ENCODE measurements at places on chromosomes 16 and 17.
A peak's percentile ranks its signal among the peaks of the same experiment; 100 is the strongest.

DNA sequence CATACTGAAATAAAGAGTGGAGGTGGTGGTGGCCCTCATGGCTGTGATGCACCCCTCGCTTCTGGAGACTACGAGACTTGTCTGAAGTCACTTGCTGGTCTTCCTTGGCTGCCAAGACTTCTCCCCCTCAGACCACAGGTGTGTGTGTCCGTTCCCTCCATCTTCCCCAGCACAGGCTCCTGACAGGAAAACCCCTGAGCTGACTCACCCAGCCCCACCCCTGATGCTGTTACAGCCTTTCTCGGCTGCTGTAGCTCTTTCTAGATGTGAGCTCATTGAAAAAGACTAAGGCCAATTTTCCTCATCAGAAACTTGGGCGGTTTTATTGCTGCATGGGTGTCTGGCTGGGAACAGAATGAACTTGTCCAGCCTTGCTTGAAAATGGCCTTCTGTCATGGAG is 296.9 kb downstream of the TMEM114 start:
- DNase-seq, result no peak

DNA sequence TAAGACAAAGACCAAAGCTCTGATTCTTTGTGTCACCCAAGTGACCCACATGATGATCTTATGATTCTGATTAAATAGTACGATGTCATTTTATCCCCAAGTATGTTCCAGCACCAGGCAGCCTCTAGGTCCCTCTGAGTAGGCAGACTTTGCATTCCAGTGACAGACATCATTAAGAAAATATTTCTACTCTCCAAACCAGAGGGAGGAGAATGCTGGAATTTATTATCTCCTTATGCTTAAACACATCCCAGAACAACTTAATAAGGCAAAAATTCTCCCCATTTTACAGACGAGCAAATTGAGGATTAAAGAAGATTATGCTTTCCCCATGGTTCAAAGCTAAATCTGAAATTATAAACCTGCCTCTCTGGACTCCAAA is 192.8 kb upstream of the CDH11 start:
- no peak for DNase-seq

GRCh38 chr16:64478252-64478906 is 643.5 kb downstream of the CDH11 start:
- no peak for DNase-seq

- no peak for DNase-seq
Measured at GRCh38 chr17:55527540-55528118, 16.4 kb upstream of the SMIM36 start.

DNA sequence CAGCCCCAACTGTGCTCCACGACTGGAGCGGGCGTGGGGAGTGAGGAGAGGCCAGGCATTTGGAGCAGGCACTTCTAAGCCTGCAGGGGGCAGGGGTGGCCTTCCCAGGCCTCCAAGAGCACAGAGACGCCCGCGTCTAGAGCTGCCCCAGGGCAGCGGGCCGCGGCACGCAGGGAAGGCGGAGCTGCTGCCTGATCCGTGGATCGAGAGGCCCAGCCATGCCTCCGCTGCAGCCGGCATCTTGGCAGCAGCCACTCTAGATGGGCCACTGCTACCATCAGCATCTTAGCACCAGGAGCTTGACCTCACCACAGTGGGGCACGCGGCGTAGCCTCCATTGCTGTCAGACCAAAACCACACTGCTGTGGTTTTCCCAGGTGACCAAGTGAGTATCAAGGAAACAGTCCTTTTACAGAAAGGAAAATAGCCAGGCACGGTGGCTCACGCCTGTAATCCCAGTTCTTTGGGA is 20.4 kb upstream of the WDR45B start:
- DNase-seq, result peak; percentile 83

DNA sequence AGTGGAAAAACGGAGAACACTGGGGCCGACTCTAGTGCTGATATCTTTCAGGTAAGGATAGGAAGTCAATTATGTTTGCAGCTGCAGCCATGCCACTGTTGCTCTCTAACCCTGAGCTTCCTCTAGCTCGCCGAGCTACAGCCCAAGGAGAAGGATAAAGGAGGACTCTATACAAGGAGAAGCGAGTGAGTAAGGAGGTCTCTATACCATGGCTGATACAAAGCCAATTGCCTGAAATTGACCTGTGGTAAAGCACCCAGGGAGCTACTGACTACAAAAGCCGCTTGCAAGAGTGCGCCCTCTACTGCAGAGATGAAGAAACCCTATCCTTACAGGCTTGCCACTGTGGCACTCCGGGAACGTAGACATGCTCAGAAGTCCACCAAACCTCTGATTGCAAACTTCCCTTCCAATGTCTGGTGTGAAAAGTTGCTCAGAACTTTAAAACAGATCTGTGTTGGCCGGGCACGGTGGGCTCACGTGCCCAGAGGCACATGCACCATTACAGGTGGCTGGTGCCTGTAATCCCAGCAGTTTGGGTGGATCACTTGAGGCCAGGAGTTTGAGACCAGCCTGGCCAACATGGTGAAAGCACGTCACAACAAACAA is 10.8 kb upstream of the SLC46A1 start:
- peak; percentile 69 for DNase-seq

GRCh38 chr16:87387942-87388817 is 4.0 kb upstream of the MAP1LC3B start:
- DNase-seq, result peak; percentile 86

DNA sequence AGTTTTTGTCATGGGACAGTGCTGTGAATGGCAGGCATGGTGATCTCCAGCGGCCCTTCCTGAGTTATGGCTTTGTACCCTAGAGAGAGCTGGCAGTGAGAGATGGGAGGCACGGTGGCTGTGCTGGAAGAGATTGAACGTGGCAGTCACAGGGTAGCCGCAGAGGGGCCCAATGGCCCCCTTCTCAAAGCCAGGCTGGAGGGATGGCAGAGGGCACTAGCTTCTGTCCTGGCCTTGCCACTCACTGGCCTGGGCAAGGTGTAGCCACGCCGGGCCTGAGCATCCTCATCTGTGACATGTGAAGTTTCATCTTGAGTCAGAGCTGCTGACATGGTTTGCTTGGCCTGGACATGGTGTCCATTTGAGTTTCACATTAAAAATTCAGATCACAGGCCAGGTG is 3.9 kb upstream of the ATP2A1 start:
- DNase-seq, result no peak

GRCh38 chr16:29664091-29664921 is 1.3 kb downstream of the SPN start:
- DNase-seq, result peak; percentile 46

DNA sequence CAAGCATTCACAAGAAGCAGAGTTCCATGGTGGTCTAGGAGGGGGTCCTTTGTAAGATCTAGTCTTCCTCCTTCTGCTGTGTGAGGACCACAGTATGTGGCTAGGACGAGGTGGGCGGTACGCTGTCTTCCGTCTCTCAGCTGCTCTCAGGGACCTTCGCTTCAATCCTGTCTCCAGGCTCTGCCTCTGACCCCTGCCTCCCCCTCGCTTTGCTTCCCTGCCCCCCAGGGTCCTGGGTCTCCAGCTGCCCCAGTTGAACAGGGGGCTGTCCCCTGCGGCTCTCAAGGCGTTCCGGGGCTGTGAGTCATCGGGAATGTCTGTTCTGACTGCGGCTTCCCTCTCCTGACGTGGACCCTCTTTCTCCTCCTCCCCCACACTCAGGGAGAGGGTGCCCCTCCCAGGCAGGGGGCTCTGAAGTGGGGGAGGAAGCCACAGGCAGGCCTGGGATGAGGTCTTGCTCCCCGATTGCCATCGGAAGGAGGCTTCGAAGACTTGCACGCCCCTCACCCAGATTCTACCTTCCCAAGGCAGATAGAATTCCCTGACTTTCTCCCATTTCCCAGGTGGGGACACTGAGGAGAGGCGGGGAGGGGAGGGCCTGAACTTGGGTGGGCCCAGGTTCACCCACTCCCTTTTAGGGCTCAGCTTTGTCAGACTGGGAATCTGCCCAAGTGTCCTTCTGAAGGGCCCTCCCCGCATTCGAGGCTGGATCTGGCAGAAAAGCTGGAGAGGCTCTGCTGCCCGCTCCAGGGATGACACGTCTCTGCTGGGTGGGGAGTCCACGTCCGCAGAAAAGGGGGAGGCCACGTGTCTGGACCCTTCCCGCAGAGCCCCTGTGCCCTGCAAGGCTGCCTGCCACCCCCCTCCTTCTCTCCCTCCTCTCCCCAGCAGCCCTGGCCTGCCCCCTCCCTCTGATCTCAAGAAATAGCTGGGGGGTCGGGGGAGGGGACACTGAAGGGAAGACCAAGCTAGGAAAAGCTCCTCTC is 9.1 kb upstream of the COL1A1 start:
- no peak for DNase-seq

DNA sequence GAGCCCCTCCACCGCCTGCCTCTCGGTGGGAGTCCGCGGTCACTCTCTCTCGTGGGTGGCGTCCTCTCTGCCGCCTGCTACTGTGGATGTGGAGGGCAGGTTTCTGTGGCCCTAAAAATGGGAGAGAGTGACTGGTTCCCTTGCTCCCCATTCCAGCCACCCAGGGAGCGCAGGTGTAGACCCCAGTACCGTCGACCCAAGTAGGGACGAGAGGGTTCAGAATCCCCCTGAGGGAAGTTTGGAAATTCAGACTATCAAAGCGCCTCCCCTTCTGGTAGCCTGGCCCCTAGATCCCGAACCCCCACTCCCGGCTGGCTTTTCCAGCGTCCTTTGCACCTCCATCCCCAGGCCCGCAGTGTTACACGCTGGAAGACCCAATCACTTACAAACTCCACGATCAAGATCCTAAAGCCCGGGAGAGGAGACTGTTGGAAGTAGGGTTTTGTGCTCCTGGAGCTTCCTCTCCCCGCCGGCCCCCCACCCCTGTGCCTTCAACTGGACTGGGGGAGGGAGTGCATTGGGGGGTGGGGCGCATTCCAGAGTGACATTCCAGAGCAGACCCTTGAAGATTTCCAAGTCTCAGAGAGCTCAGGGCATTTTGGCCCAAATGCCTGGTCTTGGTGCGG is 991 bp downstream of the GPRC5C start:
- no peak for DNase-seq

GRCh38 chr16:46918400-46918799 is 34.2 kb downstream of the GPT2 start:
- DNase-seq, result no peak

DNA sequence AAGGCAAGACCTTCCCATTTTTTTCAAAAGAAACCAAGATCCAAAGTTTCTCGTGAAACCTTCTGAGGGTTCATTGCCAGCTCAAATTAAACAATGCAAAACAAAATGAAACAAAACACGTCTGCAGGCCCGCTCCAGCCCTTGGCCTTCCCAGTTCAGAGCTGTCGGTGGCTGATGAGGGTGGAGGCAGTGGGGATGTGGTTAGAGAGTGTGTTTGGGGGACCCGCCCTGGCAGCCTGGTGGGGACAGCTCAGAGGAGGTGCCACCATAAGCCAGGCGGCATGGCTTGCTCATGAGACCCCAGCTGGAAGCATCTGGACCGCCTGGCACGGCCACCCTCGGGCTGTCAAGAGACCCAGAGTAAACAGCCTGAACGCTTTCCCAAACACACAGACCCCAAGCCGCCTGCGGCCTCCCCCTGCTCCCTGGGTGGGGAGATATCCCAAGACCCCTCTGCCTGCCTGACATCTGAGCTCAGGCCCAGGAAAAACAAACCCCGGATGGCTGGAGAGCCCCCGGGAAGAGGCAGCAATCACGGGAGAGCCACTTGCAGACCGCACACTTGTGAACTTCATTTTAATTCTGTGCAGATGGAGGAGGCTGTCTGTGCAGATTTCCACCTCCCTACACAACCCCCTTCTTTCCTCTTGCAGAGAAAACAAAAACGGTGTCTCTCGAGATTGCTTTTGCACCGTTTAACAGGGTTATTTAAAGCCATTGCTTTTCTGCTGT is 35.4 kb upstream of the LITAF start:
- peak; percentile 46 for DNase-seq

DNA sequence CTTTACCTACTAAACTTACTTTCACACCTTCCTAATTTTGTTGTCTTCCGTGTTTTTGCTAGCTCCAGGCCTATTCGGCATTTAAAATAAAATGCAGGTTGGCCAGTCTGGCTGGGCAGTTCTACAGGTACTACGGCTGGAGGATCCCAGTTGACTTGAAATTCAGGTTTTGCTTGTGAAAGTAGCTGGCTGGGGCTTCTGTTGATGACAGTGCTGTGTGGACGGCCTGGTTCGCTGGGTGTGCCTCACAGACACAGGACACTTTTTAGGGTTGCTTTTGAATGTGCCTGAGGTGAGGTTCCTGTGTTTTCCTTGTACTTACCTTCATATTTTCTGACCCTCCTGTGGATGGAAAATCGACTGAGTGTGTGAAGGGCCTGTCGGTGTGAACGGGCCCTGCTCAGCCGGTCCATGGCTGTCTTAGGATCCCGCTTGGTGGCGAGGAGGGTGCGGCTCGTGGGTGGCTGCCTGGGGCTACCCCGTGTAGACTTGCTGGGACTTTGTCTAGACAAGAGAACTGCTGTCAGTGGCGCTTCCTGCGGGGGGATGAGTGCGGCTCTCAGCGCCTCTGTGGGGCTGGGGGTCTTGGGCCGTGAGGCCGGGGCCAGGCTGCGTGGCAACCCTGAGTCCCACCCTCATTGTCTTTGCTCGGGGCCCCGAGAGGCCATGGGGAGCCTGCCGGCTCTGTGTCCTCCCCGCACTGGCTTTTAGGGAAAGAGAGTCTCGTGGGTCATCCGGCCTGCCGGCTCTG is 18.7 kb upstream of the ZNF750 start:
- no peak for DNase-seq

- peak; percentile 76 for DNase-seq
Measured at GRCh38 chr16:88264641-88265285, 118.0 kb upstream of the ZNF469 start.

DNA sequence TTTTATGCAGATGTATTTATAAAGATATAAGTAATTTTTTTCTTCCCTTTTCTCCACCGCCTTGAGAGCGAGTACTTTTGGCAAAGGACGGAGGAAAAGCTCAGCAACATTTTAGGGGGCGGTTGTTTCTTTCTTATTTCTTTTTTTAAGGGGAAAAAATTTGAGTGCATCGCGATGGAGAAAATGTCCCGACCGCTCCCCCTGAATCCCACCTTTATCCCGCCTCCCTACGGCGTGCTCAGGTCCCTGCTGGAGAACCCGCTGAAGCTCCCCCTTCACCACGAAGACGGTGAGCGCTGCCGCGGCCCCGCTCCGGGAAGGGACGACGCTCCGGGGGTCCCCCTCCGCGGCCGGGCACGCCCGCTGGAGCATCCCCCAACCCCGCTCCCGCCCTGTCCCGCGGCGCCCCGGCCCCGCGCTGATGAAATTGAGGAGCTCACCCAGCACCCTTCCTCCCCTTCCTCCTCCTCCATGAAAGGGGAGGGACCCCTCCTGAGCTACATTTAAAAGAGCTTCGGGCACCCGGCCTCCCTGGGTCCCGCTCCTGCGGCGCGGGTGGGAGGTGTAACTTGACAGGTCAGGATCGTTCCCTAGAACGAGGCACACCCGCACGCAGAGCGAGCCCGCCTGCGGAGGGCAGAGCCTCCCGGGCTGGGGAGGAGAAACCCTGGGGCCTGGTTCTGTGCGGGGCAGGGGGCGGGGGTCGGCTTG is 706 bp downstream of the HLF start:
- DNase-seq, result peak; percentile 18

- no peak for DNase-seq
Measured at GRCh38 chr17:27535975-27536374, 79.7 kb downstream of the KSR1 start.

DNA sequence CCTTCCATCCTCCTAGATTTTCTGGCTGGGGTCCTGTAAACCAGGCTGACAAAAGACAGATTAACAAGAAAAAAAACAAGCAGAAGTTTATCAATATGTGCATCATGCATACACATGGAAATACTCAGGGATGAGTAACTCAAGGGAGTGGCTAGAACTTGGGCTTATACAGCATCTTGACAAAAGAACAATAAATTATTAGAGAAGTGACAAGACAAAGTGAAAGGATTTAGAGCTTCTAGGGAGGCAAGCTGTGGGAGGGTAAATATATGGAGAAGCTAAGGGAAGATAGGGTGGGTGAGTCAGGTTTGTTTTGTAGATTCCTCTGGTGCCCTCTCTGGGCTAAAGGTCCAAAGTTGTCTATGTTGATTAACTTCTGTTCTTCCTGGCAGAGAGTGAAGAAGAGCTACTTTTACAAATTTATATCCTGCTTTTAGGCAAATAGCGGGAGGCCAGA is 48.0 kb upstream of the NDRG4 start:
- DNase-seq, result no peak
